ENCODE measurements at places on chromosomes 2 and 18. TPM values are rescaled to one million over a fixed set of nuclear protein-coding genes. Genes with fewer than 3 reads are reported as not detected.

DNA sequence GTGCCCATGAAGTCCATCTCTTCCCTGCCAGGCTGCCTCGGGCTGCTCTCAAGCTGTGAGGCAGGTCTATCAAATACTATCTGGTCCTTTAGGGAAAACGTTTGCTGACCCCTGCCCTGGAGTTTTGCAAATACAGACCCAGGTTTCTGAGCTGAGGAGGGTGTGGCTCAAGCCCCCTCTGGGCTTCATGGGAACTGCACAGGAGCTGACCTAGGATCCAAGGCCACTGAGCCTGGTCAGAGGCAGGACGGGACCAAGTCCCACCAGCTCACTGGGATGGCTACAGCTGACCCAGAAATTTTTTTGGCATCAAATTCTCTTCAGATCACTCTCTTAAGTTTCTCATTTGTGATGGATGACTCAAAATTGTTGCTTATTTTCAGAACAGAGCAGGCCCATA lies 14.1 kb downstream of the ZNF516 start:
- no peaks in the 10 kb centered on the region for H3K4me1 ChIP-seq
- H3K27ac ChIP-seq = no peak overlapping the region
- H3K27me3 ChIP-seq = no peaks in the 10 kb centered on the region

GRCh38 chr2:24919506-24920097 lies 435 bp downstream of the ADCY3 start:
- DNase-seq = peak; percentile 40
- H3K4me3 ChIP-seq = peak overlapping the region; percentile 56
- H3K27me3 ChIP-seq = peaks cover 36% of the 10 kb centered on the region
- H3K27ac ChIP-seq = no peak overlapping the region
- no peaks in the 10 kb centered on the region for H3K4me1 ChIP-seq
- H3K36me3 ChIP-seq = no peaks in the 10 kb centered on the region

DNA sequence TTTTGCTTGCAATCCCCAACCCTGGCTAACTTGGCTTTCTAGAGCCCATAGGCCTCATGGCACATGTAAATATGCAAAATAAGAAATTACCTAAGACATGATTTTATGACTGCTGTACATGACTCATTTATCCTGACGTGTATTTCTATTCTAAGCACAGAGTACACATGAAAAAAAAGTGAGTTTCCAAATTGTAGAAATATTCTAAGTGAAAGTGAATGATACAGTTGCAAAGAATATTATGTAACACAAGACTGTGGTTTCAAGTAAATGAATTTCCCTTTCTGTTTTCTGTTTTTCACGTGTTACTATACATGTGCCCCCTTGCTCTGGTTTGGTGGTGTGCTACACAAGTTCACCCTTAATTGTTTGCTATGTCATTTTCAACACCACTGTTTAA lies 162.4 kb downstream of the LRP1B start:
- no peak overlapping the region for H3K27ac ChIP-seq
- H3K4me3 ChIP-seq = no peak overlapping the region
- H3K4me1 ChIP-seq = no peaks in the 10 kb centered on the region
- no peak for DNase-seq
- no peaks in the 10 kb centered on the region for H3K27me3 ChIP-seq
- H3K36me3 ChIP-seq = no peaks in the 10 kb centered on the region

DNA sequence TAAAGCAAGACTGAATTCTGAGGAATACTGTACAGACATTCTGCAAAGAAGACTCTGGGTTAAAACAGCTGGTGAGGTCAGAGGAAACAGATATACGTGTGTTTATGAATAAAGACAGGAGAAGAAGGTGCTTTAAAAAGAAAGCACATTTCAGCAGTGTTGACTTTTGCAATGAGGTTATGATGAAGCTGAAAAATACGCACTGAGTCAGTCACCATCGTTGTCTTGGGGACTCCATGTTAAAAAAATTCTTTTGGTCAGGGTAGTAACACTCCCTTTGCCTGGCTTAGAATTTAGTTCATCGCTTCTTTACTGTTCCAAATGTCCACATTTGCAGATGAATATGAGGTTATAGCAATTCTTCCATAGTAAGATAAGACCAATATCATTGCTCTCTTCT lies 1049.0 kb downstream of the TSN start:
- H3K4me3 ChIP-seq = no peak overlapping the region
- no peaks in the 10 kb centered on the region for H3K36me3 ChIP-seq
- H3K4me1 ChIP-seq = no peaks in the 10 kb centered on the region

GRCh38 chr2:59461127-59461526 lies 1092.3 kb downstream of the BCL11A start:
- H3K27me3 ChIP-seq = no peaks in the 10 kb centered on the region
- H3K27ac ChIP-seq = no peak overlapping the region
- H3K4me1 ChIP-seq = no peaks in the 10 kb centered on the region
- no peaks in the 10 kb centered on the region for H3K36me3 ChIP-seq

- peaks cover 13% of the 10 kb centered on the region for H3K27me3 ChIP-seq
- no peak overlapping the region for H3K27ac ChIP-seq
- DNase-seq = no peak
- H3K4me1 ChIP-seq = peaks cover 7% of the 10 kb centered on the region
- H3K36me3 ChIP-seq = no peaks in the 10 kb centered on the region
Observed at GRCh38 chr2:222025881-222026271, 272.9 kb downstream of the PAX3 start.

- no peak overlapping the region for H3K27ac ChIP-seq
- no peak overlapping the region for H3K4me3 ChIP-seq
- DNase-seq = peak; percentile 19
- H3K36me3 ChIP-seq = peaks cover 8% of the 10 kb centered on the region
- H3K4me1 ChIP-seq = no peaks in the 10 kb centered on the region
Observed at GRCh38 chr2:121722479-121722878, 14.2 kb downstream of the NIFK start.

Gene TMEFF2
- 0.15 TPM for total RNA-seq

Gene MPHOSPH10
- total RNA-seq = 20.8 TPM

Gene STARD6
- not detected for total RNA-seq

Gene ZNF2
- 6.4 TPM for total RNA-seq

Gene PPM1B
- total RNA-seq = 30.8 TPM

Gene COLEC12
- total RNA-seq = 61.1 TPM

Gene WNT6
- total RNA-seq = not detected

Gene LOXL3
- 23.7 TPM for total RNA-seq

Data from cardiac muscle cell (in vitro differentiated cells and primary cell).